ENCODE measurements at places on chromosomes 16 and 17.

GRCh38 chr17:6755281-6755680 is 565 bp upstream of the XAF1 start:
- DNase-seq = no peak

DNA sequence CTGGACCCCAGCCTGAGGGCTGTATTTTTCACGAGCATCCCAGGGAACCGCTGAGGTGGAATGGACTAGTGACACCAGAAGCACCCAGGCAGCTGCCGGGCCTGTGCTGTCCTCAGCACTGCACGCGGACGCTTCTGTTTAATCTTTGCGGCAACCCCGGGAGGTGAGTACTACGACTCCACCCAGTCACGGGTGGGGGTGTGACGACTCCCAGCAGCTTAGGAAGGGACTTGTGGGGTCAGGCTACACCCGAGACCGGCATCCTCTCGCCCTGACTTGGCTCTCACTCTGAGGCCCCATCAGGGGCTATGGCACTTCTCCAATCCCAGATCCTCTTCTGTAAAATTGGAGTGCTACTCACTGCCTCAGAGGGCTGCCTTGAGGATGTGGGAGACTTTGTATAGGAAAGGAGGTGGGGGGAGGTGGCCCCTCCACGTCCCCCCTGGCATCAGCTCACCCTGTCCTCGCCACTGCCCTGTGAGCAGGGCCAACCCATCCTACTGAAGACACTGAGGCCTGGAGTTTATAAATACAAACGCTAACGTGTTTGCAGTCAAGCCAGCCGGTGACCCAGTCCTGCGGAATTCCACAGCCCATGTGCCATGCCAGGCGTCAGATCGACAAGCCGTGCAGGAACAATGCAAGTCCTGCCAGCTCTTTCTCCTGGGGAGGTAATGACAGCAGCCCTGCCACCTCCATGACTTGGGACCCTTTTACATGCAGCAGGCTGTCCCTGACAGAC is 44.4 kb downstream of the PPL start:
- no peak for DNase-seq

- no peak for DNase-seq
Observed at GRCh38 chr17:7846765-7847661, 7.9 kb upstream of the TMEM88 start.

- no peak for DNase-seq
Observed at GRCh38 chr16:47424846-47425245, 36.0 kb downstream of the ITFG1 start.

DNA sequence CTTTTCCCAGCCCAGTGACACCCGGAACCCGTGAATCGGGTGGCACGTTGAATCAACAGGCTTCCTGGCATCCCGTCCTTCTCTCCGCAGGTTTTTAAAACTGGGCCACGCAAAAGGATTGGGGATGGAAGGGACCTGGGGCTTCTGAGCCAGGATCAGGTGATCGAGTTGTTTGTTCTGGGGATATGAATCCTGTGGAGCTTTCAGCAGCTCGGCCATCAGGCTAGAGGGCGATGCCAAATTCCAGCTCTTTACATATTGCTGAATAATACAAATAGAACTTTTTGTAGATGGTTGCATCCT is 473 bp downstream of the SUPT6H start:
- no peak for DNase-seq

DNA sequence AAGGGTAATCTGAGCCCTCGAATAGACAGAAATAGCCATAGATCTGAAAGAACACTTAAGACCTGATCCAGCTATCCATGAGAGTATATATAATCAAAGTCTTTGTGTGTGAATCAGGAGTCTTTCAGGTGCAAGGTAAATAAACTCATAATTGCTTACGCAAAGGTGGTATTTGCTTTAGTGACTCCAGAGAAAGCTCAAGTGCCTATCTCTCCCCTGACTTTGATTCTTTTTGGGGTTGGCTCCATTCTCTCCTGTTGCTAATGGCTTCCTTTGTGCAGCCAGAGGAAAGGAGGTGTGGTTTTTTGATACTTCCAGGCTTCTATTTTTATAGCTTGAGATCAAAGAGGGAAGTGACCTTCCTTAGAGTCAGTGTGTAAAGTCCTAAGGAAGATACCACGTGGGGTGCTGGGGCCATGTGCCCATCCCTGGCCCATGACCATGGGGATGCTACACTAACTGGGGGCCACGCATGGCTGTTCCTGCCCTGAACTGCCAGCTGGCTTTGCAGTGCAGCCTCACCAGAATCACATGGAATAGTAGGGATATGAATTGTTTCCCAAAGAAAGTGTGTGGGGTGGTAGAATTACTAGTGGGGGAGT is 45.8 kb downstream of the TENT4B start:
- no peak for DNase-seq

- no peak for DNase-seq
Observed at GRCh38 chr17:64150237-64151015, 20.5 kb upstream of the ERN1 start.

GRCh38 chr16:54286366-54287130 is at the start of gene IRX3:
TSS of gene IRX3 (minus strand) at chr16:54286787. CDS start at chr16:54286050, 737 bp downstream.
- no peak for DNase-seq

DNA sequence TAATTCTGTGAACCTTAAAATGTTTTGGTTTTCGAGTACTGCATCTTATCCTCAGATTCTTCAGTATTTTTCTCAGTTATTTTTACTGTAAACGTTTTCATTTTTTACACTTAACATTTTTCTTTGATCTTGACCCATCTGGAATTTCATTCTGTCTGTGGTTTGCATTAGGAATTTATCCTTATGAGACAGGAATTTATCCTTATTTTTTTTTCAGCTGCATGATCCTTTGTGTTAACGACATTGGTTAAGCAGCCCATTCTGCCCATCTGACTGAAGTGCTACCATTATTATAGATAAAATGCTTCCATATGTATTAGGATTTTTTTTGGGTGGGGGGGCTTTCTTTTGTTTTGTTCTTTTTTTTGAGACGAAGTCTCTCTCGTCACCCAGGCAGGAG is 41.0 kb downstream of the SNX29 start:
- DNase-seq = no peak

- no peak for DNase-seq
Observed at GRCh38 chr17:74736513-74737298, at the start of gene RAB37. TSS of gene RAB37 (plus strand) at chr17:74737256. CDS start at chr17:74737273, 17 bp downstream.

- DNase-seq = no peak
Observed at GRCh38 chr16:57098188-57098841, 5.9 kb downstream of the CPNE2 start.

DNA sequence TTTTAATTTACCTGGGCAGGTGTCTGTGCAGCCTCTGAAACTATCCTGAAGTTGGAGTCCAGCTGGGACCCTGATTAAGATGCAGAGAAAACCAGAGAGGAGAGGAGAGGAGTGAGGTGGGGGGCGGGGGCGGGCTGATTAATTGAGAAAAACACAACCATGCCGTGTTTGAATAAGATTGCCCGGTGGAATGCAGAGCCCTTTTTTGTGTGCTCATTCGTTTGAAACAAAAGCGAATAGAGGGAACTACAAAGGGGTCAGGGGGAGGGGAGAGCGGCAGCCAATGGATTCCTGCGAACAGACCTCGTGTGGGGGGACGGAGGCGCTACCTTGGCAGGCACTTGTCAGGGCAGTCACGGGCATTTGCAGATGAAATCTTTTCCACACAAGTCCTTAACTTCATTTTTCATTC is 355.8 kb downstream of the SOX9 start:
- no peak for DNase-seq

GRCh38 chr16:85239239-85239638 is 127.0 kb upstream of the CIBAR2 start:
- DNase-seq = no peak

- no peak for DNase-seq
Observed at GRCh38 chr16:88599092-88599733, 29.0 kb downstream of the ZC3H18 start.

- no peak for DNase-seq
Observed at GRCh38 chr17:76106703-76107102, 3.1 kb upstream of the EXOC7 start.

All from left renal pelvis (tissue), 4 donors.